ENCODE measurements at places on chromosomes 3 and 15. TPM values are rescaled to one million over a fixed set of nuclear protein-coding genes. Genes with fewer than 3 reads are reported as not detected.

CORO2B gene
- 8.1 TPM for total RNA-seq

EPHA6 gene
- not detected for total RNA-seq

SLC25A36 gene
- 75.4 TPM for total RNA-seq

FANCD2 gene
- total RNA-seq, result 26.8 TPM

KNG1 gene
- not detected for total RNA-seq

MTMR10 gene
- total RNA-seq, result 21.3 TPM

FETUB gene
- not detected for total RNA-seq

SLC15A2 gene
- total RNA-seq, result 0.18 TPM

DYNLT2B gene
- total RNA-seq, result 22.1 TPM

Data from fibroblast of the aortic adventitia (primary cell).